ENCODE measurements at places on chromosomes 3 and 15.

DNA sequence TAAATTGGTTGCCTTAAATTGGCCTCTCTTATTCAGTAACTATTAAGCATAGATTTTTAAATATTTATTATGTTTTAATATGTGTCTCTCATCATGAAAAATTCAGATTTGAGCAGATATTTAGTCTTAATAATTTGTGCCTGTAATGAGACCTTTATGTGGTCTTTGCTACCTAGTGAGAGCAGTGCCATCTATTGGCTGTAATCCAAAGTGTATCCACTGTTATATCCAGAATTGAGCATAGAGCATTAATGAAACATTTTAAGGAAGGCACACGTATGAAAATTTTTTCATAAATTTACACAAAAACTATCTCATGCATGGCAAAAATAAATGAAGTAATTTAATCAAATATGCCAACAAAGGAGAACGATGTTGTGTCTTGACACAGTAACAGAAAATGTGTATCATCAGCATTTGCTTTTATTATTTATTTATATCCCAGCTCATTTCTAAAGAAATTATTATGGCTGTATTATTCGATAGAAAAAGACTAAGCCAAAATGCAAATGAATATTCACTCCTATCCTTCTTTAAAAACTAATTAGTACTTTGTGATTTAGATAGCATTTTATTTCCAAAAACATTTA, 203.5 kb downstream of the RSRC1 start:
- DNase-seq: no peak

- no peak for DNase-seq
Measured at GRCh38 chr3:71916747-71917369, 131.9 kb upstream of the PROK2 start.

- DNase-seq: no peak
Measured at GRCh38 chr3:30752970-30753369, 141.5 kb downstream of the GADL1 start.

- no peak for DNase-seq
Measured at GRCh38 chr3:127748754-127749327, 73.5 kb downstream of the MGLL start.

- no peak for DNase-seq
Measured at GRCh38 chr3:45568848-45569762, 25.4 kb upstream of the LIMD1 start.

DNA sequence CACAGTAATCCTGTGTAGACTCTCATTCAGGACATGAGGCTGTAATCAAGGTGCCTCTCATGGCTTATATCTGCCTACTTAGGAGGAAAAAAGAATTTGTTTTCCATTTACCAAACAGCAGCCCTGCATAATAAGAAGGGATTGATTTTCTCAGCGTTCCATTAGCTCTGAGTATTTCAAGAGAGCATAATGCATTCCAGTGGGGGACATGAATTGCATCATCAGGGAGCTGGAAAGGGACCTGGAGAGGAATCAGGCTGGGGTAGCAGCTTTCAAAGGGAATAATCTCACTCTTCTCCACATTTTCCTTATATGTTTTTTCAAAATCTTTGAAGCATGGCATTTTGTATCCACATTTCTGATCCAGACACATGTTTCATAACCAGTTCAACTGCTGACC, 150.6 kb upstream of the ANKRD28 start:
- DNase-seq: no peak

DNA sequence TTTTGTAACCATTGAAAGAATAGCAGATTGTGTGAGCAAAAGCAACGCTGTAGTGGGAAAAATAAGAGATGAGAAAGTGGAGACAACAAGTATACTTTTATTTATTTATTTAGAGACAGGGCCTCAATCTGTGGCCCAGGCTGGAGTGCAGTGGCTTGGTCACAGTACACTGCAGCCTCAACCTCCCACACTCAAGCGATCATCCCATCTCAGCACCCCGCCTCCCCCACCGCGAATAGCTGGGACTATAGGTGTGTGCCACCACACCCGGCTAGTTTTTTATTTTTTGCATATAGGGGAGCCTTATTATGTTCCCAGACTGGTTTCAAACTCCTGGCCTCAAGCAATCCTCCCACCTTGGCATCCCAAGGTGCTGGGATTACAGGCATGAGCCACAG, 1.6 kb upstream of the GLCE start:
- no peak for DNase-seq

DNA sequence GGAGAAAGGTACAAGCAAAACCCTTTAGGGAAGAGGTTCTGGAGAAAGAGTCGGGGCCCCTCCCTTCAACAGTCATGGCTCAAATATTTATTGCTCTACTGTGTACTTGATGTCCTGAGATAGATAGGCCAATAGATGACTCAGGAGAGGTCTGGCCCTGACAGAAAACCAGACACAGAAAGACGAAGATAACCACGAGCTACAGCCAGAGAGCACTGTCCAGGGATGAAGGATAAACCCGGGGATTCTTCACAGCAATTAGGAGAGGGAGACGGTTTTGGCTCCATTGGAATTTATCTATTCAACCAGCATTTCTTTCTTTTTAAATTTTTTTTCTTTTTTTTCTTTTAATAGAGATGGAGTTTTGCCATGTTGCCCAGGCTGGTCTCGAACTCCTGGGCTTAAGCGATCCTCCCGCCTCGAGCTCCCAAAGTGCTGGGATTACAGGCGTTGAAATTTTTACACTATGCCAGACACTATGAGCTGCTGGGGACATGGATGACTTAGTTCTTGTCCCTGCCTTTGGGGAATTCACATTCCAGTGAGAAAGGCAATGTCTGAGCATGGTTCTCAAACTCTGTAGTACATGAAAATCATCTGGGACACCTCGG, 4.6 kb upstream of the CIDEC start:
- DNase-seq: no peak

GRCh38 chr3:122301063-122301462, 24.0 kb upstream of the CSTA start:
- no peak for DNase-seq

DNA sequence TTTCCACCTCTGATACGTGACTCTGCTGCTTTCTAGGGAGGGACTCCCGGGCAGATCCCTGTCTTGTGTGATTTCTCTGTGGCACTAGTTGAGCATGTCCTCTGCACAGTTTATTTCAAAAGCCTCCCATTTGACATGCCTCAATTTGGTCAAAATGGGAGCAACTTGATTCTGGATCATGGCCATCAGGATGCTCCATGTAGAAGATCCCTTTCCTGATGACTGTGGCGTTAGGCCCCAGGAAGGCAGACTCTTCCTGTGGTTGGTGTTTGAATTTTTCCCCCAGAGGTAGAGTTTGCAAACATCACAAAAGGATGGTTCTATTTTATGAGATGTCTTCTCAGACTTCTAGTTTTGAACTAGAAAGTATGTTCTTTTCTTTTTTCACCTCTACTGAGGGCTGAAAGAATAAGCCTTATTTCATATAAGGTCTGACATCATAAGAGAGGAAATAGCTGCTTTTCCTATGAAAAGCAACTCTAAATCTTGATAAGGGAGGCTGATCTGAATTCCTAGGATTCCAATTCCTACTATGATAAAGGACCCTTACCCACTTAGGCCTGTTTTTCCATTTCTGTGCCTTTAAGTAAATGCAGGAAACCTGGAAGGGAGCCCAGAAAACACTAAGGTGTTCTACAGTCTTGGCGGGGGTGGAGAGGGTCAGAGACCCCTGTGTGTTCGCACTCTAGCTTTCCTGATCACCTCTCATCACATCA, 243.8 kb upstream of the CHRM5 start:
- no peak for DNase-seq

- peak; percentile 88 for DNase-seq
Measured at GRCh38 chr15:52261498-52262242, 33.9 kb downstream of the MYO5C start.

- no peak for DNase-seq
Measured at GRCh38 chr3:159560214-159560979, 428.2 kb upstream of the IL12A start.

- no peak for DNase-seq
Measured at GRCh38 chr3:171711461-171712170, 98.7 kb downstream of the PLD1 start.

GRCh38 chr15:62115847-62116246, 49.1 kb downstream of the C2CD4A start:
- no peak for DNase-seq
